ENCODE measurements at places on chromosomes 1 and 21.

GRCh38 chr21:14559102-14559501 lies 13.0 kb upstream of the SAMSN1 start:
- DNase-seq = no peak

GRCh38 chr1:158059984-158060383 lies 66.5 kb downstream of the KIRREL1 start:
- no peak for DNase-seq

DNA sequence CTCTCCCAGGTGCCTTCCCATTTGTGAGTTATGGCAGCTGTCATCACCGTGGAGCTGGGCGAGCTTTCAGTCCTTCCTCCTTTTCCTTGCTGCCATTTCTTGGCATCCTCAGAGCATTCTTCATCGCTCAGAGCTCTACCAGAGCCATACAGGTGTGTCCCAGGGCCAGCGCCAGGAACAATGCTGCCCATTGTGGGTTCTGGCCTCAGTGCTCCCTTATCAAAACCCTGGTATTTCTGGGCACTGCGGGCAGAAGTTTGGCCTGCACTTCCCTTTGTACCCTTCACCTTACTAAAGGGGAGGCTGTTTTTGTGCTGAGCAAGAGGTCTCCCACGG lies 28.5 kb downstream of the RASSF5 start:
- no peak for DNase-seq

DNA sequence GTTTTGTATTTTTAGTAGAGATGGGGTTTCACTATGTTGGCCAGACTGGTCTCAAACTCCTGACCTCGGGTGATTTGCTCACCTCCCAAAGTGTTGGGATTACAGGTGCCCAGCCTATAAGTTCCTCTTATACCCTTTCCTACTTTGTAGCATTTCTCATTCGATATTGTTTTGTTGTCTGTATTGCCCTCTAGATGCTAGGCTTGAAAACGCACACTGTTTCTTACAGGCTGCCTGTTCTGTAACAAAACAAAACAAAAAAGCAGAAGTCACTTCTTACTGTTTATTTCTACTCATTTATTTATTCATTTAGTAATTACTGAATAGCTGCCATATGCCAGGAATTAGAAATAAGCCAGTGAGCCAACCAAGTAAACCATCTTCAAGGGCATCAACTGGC lies 136.9 kb upstream of the BMP8A start:
- no peak for DNase-seq

- no peak for DNase-seq
These were observed 20.2 kb downstream of the NUAK2 start for GRCh38 chr1:205301205-205301821.

- DNase-seq = no peak
These were observed 17.4 kb upstream of the SLC22A15 start for GRCh38 chr1:115958866-115959265.

DNA sequence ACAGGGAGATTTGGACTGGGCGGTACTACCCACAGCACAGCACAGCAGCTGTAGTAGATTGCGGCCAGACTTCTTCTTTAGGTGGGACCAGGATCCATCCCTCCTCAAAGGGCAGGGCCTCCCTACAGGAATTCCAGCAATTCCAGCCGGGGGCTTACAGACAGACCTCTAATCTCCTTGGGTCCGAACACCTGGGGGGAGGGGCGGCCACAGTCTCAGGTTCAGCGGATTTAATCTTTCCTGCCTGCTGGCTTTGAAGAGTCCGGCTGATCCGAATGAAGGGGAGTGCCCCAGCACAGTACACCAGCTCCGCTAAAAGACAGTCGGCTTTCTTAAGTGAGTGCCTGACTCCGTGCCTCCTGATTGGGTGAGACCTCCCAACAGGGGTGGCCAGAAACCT lies 1708.5 kb downstream of the BRINP3 start:
- DNase-seq = no peak

- DNase-seq = no peak
These were observed 194.6 kb upstream of the LMO4 start for GRCh38 chr1:87134061-87134460.

- no peak for DNase-seq
These were observed 70.2 kb downstream of the GADD45A start for GRCh38 chr1:67755160-67755559.

GRCh38 chr1:227945891-227946623 lies 1.7 kb downstream of the WNT9A start:
- no peak for DNase-seq

GRCh38 chr21:15415541-15416261 lies 314.1 kb upstream of the USP25 start:
- DNase-seq = no peak

DNA sequence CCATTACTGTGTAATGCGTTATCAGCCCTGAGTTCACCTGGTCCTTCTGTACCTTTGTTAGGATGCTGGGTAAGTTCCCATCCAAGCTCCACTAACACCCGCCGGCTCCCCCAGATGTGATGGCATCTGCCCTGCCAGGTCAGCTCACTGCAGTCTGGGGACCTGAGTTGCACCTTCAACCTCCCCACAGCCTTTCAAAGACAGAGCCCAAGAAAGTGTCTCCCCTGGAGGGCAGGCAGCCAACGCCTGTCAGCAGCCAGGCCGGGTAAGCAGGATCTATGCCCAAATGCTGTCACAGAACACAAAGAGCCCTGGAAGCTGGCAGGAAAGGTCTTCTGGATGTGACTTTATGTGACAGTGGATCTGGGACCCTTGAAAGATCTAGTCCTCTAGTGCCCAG lies 13.7 kb downstream of the MRAP start:
- DNase-seq = no peak

- DNase-seq = no peak
These were observed 143.6 kb upstream of the COL6A1 start for GRCh38 chr21:45837936-45838335.

Data from stimulated activated CD8-positive, alpha-beta memory T cell treated with anti-CD3 and anti-CD28 coated beads, Interleukin-7, amount 100 ng/mL, for 48 hours (primary cell).